ENCODE measurements at places on chromosomes 7 and 10.

GRCh38 chr7:37666026-37666799, 17.4 kb upstream of the GPR141 start:
- DNase-seq = no peak

DNA sequence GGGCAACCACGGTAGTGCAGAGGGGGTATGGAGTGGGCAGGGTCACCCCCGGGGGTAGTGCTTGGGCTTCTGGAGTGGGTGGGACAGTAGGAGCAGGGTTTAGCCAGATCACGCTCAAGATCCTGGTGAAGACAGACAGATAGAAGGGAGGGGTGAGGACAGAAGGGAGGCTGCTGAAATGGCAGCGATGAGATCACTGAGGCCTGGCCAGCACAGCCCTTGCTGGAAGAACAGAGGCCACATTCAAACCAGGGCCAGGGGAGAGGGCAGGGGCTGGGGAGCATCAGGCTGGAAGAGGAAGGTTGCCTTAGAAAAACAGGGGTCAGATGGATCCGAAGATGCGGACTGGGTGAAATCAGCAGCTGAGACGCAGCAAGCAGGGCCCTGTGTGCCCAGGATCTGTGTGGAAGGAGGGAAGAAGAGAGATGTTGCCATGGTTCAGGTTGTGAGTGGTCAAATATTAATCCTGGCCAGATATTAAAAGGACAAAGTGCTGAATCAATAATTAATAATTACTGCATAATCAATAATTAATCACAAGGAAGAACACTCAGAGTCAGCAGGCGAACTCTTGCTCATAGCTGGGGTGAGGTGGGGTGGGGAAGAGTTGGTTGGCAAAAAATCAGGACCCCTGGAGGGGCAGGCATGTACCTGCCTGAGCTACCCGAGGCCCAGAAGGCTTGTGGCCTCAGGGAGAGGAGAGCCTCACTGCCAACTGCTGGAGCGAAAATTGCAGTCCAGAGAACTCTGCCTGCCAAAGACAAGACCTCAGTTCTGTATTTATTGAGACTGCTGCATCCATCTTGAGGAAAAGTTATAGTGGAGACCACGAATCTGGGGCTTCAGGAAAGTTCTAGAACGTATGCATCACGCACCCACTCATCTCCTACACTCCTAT, 105.7 kb downstream of the GRB10 start:
- no peak for DNase-seq

DNA sequence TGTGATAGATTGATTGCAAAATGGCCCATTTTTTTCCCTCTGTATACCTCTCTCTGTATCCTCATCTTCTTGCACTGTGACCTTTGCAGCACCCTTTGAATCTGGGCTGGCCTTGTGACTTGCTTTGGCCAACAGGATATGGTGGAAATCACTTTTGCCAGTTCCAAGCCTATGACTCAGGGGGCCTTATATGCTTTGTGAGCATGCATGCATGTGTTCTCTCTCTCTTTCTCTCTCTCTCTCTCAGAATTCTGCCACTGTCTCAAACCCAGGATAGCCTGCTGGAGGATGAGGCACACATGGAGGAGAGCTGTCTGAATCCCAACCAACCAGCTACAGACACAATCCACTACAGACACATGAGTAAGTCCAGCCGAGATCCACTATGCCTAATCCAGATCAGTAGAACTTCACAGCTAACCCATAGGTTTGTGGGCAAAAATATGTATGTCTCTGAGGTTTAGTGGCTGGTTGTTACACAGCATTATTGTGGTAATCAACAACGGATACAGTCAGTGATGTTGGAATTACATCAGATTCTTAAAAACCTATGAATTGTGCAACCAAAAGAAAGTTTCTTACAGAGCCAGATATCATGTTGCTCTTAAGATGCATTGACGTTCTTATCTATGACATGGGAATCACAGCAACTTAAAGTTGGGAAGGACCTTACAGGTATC, 41.8 kb upstream of the ABCB4 start:
- DNase-seq = no peak

DNA sequence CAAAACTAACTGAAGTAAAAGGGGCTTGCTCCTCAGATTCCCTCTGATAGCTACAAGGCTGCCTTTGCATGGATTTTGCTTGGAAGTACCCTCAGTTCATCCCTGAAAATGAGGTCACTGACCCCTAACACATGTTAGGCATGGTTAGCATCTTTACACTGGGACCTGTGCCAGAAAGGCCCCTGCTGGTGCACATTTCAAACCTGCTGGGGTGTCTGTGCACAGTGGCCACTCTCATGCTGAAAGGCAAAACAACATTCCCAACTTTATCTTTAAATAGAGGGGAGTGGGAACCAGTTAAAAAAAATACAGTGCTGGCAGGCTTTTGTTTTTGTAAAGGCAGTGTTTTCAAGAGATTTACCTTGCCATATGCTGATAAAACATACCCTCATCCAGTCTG, 99.1 kb downstream of the ANK3 start:
- no peak for DNase-seq

- no peak for DNase-seq
Observed at GRCh38 chr7:143193880-143194279, 10.7 kb downstream of the TAS2R39 start.

GRCh38 chr10:64037071-64037661, 516.0 kb downstream of the REEP3 start:
- no peak for DNase-seq

DNA sequence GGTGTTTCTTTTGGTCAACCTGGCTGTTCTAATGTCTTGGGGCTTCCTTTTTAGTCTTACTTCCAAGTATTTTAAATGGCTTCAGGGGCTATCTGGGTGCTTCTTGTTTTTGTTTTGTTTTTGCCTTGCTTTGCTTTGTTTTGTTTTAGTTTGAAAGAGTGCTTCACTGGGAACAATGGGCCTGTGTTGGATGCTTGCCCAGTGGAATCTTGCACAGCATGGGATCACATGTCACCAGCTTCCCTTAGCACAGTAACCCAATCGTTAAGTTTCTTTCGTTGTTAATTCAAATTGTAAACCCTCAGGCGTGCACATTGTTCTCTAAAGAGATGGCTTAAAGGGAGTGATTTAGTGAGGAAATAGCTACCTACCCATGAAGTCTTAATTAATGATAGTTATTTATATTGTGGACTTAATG, 8.9 kb downstream of the COL17A1 start:
- DNase-seq = no peak

GRCh38 chr10:36277459-36277858, 635.4 kb upstream of the FZD8 start:
- no peak for DNase-seq

DNA sequence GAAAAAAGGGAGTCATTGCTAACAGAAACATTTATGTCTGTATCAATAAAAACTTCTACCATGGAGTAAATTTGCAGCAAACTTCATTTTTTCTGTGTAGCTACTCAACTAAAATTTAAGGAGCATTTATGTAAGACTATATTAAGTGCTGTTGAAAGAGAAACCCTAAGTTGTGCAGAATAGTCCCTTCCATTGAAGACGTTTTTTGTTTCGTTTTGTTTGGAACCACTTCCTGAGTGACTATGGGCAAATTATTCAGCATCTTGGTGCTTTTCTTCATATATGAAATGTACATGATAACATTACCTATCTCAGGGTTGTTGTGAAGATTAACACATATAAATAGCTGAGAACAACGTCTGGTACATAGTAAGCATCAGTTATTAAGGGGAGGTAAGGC, 24.3 kb downstream of the SEM1 start:
- DNase-seq = no peak

DNA sequence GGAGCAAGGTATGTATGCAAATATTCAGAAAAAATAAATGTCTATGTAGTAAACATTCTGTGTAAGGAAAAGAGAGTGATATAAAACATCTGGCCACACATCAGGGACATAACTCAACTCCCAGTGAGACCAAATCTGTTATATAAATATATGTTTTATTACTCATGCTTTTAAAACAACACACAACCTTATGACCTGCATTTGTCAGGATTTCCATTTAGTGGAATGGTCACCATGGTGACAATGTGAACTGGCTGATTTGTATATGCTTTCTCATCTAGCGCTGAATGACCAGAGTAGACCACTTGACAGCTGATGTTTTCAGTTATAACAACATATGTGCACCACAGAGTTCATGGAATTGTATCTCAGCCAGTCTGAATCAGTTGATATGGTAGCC, 551.7 kb downstream of the HTR7 start:
- no peak for DNase-seq

DNA sequence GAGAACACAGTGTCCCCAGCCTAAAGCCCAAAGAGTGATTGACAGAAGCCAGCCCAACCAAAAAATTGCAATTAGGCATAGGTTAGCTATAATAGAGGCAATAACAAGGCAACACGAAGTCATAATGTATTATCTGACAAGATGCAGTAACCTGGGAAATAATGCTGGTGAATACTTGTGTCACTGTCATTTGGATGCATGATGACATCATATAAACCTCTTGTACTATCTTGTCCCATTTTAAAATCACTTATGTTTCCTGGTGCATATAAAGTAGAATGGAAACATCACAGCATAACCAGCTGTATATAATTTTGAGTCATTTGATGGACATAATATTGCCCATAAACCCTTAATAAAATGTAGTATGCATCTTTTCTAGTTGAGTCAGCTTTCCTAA, 1138.3 kb upstream of the LRRTM3 start:
- DNase-seq = no peak
